Thymus (tissue), 14 donors: ENCODE measurements at places on chromosomes 5 and 9. TPM values are rescaled to one million over a fixed set of nuclear protein-coding genes. Genes with fewer than 3 reads are reported as not detected.

DNA sequence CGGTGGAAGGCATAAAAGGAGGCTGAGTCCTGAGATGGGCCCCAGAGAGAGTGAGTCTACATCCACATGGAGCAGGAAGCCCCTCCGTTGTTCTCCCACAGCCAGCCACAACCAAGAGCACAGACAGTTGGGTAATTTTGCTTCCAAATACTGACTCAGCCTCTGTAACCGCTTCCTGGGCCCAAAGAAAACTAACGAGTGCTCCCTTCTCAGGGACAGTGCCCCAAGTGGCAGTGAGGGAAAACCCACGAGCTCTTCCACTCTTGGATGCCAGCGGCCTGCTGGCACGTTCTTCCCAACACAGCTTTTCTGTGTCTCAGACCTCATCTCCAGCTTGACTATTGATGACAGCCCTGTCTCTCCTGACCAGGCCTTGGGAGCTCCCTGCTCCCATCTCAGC lies 207.6 kb downstream of the FSTL4 start:
- H3K4me3 ChIP-seq = no peak overlapping the region
- peaks cover 3% of the 10 kb centered on the region for H3K4me1 ChIP-seq
- DNase-seq = no peak
- H3K27me3 ChIP-seq = no peaks in the 10 kb centered on the region
- H3K27ac ChIP-seq = no peak overlapping the region

GRCh38 chr5:135605221-135605620 lies 26.4 kb upstream of the CXCL14 start:
- no peaks in the 10 kb centered on the region for H3K36me3 ChIP-seq
- H3K27ac ChIP-seq = no peak overlapping the region
- no peaks in the 10 kb centered on the region for H3K27me3 ChIP-seq
- no peaks in the 10 kb centered on the region for H3K4me1 ChIP-seq

- no peak overlapping the region for H3K27ac ChIP-seq
- H3K4me3 ChIP-seq = no peak overlapping the region
- no peaks in the 10 kb centered on the region for H3K27me3 ChIP-seq
- no peak for DNase-seq
- H3K36me3 ChIP-seq = no peaks in the 10 kb centered on the region
Measured at GRCh38 chr9:111955048-111955447, 58.4 kb downstream of the UGCG start.

- H3K4me3 ChIP-seq = no peak overlapping the region
- H3K36me3 ChIP-seq = peaks cover 9% of the 10 kb centered on the region
- peaks cover 11% of the 10 kb centered on the region for H3K4me1 ChIP-seq
- DNase-seq = no peak
- no peak overlapping the region for H3K27ac ChIP-seq
Measured at GRCh38 chr5:175700991-175701390, 43.1 kb downstream of the HRH2 start.

DNA sequence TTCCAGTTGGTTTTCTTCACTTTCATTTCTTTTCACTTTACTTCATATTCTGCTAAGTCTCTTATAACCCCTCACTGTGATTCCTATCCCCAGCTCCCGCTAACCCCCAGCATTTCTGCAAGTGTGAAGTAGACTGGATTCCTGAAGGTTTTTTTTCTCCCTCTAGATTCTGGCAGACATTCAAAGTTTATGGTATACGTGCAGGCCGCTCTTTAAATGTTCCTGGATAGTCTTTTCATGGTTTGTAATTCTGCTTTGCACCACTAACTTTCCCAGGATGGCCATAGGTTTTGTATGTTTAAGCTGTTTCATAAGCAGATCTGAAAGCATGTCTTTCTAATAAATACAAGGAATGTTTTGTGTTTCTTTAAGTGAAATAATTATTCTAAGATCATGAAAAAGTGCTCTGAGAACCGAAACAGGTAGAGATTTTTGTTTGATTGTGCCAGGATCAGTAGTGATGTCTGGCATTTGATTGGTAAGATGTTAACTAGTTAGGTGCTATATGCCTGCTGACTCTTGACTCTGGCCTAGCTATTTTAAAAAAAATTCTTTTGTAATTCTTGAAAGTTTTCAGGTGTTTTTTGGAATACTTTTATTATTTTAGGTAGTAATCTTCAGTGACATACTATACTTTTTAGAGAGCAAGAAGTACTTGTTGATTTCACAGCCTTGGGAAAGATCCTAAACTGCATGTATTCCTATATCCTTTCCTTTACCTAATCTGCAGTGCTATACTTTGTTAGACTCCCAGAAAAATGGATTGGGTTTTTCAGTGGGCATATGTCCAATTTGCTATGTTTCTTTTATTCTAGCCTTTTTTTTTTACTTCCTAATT lies 29.7 kb downstream of the CNOT6 start:
- H3K4me3 ChIP-seq = no peak overlapping the region
- peaks cover 23% of the 10 kb centered on the region for H3K4me1 ChIP-seq
- DNase-seq = no peak
- H3K27ac ChIP-seq = no peak overlapping the region

DNA sequence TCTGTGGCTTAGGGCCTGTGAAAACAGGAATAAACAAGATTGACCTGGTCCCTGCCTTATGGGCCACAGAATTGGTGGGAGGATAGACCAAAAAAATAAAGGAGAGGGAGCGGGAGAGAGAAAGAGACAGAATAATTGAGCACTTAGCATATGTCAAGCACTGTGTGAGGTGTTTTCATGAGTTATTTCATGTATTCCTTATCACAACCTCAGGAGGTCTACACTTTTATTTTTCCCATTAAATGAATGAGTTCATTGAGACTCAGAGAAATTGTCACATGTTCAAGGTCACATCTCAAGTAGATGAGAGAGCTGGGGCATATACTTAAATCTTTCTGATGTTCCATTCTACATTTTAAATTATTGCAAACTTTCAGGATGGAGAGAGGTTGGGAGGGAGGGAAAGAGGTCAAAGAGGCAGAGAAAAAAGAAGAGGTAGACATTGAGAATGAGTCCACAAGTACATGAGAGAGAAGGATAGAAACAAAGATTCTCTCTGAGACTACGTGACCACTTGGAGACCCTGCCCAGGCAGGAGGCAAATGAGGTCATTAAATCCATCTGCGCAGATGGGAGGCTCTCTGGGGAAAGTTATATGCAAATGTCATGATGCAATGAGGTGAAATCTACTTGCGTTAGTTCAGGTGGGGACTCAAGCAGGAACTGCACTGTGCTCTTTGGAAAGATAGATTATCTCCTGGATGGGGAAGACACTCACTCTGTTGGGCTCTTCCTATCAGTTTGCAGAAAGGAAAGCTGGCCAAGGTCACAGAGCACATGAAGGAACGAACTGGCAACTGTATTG lies 241.5 kb downstream of the PAPPA start:
- H3K27me3 ChIP-seq = no peaks in the 10 kb centered on the region
- no peaks in the 10 kb centered on the region for H3K36me3 ChIP-seq
- no peak overlapping the region for H3K27ac ChIP-seq
- no peak for DNase-seq
- no peak overlapping the region for H3K4me3 ChIP-seq

DNA sequence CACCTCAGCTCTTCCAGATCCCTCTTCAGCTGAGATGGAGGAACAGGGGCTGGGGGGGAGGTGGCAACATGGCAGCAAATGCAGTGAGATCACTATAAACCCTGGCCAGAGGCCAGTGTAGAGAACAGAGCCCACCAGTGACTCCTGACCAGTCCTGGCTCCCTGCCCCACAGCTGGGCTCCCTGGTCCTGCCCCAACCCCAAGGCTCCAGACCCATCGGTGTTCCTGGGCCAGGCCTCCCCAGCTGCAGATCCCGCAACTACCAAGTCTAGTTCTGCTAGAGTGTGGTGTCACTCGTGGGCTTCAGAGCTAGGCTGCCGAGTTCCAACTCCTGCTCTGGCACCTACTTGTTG lies 16.8 kb downstream of the AKNA start:
- H3K27me3 ChIP-seq = no peaks in the 10 kb centered on the region
- H3K27ac ChIP-seq = peak overlapping the region; percentile 89
- no peak overlapping the region for H3K4me3 ChIP-seq
- H3K36me3 ChIP-seq = peaks cover 48% of the 10 kb centered on the region

GRCh38 chr9:110183208-110184145 lies 24.5 kb downstream of the C9orf152 start:
- no peaks in the 10 kb centered on the region for H3K36me3 ChIP-seq
- H3K27me3 ChIP-seq = no peaks in the 10 kb centered on the region
- peak; percentile 86 for DNase-seq
- no peak overlapping the region for H3K27ac ChIP-seq

DNA sequence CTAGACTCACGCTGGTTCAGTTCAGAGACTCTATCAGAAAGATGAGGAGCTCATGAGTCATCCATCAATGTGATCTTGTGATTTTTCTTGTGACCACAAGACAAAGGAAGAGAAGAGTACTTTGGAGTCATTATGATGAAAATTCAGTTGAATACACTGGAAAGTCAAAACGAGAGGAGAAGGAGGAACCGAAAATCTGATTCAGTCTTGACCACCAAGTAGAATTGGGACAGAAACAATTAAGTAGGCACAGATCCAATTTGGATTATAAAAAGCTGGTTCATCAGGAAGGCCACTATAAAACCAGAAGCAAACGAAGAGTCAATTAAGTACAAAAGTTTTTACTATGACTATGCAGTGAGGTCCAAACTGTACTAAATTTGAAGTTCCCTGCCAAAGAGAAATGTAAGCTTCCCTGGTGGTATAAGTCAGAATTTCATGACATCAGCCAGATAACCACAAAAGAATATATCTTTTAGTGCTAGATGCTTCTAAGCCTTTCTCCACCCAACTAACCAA lies 90.9 kb downstream of the THBS4 start:
- no peaks in the 10 kb centered on the region for H3K27me3 ChIP-seq
- H3K27ac ChIP-seq = no peak overlapping the region
- H3K4me3 ChIP-seq = no peak overlapping the region
- H3K36me3 ChIP-seq = no peaks in the 10 kb centered on the region
- DNase-seq = no peak

DNA sequence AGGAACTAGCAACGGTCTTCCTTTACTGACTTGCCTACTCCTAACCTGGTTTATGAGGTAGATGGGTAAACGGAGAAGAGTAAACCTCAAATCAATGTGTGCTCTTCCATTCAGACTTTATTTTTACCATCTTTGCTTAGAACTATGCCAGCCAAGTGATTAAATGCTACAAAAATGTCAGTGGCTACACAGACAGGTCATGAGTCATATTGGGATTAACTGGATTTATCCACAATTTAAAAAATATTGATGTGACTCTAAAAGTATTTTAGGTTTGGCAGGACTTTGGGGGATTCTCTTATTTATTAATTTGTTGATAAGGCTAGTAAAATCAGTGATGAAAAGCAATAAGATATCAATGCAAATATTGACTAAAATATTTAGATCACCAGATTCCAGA lies 275.0 kb downstream of the PLK2 start:
- H3K27ac ChIP-seq = no peak overlapping the region
- H3K4me1 ChIP-seq = no peaks in the 10 kb centered on the region
- H3K4me3 ChIP-seq = no peak overlapping the region
- no peak for DNase-seq

GRCh38 chr9:122904466-122904822 lies 715 bp downstream of the RC3H2 start:
- peak; percentile 40 for DNase-seq
- H3K4me1 ChIP-seq = peaks cover 6% of the 10 kb centered on the region
- peak overlapping the region; percentile 86 for H3K27ac ChIP-seq
- H3K4me3 ChIP-seq = peak overlapping the region; percentile 71
- H3K36me3 ChIP-seq = no peaks in the 10 kb centered on the region

DNA sequence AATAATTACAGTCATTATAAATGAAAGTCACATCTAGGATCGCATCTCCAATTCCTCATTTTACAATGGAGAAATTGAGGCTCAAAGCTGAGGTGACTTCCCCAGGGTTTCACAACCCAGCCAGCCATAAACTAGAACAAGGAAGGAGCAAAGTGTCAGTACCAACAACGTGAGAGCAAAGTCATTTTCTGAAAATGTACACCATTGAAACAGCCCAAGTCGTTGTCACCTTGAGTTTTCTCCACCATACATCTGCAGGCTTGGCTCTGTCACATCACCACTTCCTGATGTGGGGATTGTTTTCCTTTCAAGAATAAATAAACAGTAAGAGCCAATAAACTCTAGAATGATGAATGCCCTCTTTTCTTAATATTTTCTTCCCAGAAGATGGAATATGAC lies 184.5 kb upstream of the PTGER4 start:
- H3K27ac ChIP-seq = no peak overlapping the region
- H3K4me1 ChIP-seq = no peaks in the 10 kb centered on the region
- H3K4me3 ChIP-seq = no peak overlapping the region

DNA sequence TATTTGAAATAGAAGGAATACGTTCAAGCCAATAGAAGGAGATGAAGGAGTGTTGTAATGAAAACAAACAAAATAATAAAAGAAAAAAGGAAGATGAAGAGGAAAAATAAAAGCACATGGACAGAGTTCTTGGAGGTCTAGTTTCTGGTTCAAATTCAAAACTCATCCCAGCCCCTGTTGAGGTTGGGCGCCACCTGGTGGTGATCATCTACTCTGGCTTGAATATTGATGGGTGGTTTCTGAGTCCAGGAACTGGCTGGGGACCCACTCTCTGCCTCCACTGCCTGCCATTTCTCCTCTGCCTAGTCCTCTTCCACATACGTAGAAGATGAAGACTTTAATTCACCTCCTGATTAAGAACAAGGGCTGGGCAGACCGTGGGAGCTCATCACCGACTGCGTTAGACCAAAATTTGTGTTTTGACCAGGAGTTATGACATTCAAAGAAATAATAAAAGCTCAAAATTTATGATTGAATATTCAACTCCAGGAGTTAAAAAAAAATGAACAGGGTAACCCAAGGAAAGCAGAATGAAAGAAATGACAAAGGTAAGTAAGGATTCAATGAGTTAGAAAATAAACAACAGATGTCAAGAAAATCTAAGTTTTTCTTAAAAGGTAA lies 99.0 kb upstream of the SLC1A3 start:
- no peak overlapping the region for H3K4me3 ChIP-seq
- no peaks in the 10 kb centered on the region for H3K36me3 ChIP-seq
- H3K27ac ChIP-seq = no peak overlapping the region
- peak; percentile 55 for DNase-seq

- no peak for DNase-seq
- no peaks in the 10 kb centered on the region for H3K36me3 ChIP-seq
- H3K27ac ChIP-seq = no peak overlapping the region
- peaks cover 2% of the 10 kb centered on the region for H3K4me1 ChIP-seq
Measured at GRCh38 chr9:114722081-114722621, 40.2 kb upstream of the TEX48 start.

DNA sequence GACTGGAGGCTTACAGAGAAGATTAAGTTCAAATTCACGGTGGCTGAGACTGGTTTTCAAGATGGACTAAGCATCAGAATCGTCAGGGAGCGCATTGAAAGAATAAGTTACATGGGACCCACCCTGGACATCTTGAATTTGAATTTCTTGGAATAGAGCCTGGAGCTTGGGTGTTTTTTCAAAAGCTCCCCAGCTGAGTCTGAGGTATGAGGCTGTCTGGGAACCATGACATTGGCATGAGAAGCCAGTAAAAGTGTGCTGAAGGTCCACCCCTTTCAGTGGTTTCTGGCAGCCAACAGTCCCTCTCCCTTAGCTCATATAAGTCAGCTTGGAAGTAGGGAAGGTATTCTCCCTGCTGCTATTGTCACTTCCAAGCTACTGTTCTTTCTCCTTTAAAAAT lies 97.8 kb downstream of the MAST4 start:
- H3K36me3 ChIP-seq = no peaks in the 10 kb centered on the region
- no peaks in the 10 kb centered on the region for H3K27me3 ChIP-seq
- H3K4me3 ChIP-seq = no peak overlapping the region

- H3K27me3 ChIP-seq = no peaks in the 10 kb centered on the region
- H3K27ac ChIP-seq = no peak overlapping the region
- no peak for DNase-seq
- H3K4me3 ChIP-seq = no peak overlapping the region
Measured at GRCh38 chr5:74543162-74543995, 97.1 kb downstream of the ENC1 start.

The PCDHA6 gene
- 0.05 TPM for polyA plus RNA-seq

The GLDC gene
- 2.2 TPM for polyA plus RNA-seq

The FBXL7 gene
- 2.7 TPM for polyA plus RNA-seq

The F2RL2 gene
- polyA plus RNA-seq = 0.91 TPM
